ENCODE measurements at places on chromosomes 2 and 18.

- DNase-seq, result peak; percentile 67
Observed at GRCh38 chr2:172806493-172806892, 70.8 kb downstream of the RAPGEF4 start.

GRCh38 chr18:30625961-30626360, 416.6 kb downstream of the DSC3 start:
- DNase-seq, result no peak

DNA sequence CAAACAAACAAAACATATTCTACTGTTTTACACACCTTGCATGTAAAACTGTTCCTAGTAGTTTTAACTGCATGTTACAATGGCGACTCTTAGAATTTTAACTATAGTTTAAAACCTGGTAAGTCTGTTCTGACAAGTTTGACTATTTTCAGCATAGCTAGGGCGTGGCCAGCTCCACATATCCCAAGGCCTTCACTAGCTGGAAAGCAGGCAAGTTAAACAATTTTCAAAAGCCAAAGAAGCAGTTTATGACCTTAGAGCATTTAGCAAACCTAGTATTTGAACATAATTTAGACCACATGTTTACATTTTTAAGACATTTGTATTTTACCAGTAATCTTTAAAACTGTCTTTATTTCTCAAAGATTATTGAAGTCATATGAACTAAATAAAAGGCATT, 402.8 kb upstream of the SYT4 start:
- peak; percentile 17 for DNase-seq

DNA sequence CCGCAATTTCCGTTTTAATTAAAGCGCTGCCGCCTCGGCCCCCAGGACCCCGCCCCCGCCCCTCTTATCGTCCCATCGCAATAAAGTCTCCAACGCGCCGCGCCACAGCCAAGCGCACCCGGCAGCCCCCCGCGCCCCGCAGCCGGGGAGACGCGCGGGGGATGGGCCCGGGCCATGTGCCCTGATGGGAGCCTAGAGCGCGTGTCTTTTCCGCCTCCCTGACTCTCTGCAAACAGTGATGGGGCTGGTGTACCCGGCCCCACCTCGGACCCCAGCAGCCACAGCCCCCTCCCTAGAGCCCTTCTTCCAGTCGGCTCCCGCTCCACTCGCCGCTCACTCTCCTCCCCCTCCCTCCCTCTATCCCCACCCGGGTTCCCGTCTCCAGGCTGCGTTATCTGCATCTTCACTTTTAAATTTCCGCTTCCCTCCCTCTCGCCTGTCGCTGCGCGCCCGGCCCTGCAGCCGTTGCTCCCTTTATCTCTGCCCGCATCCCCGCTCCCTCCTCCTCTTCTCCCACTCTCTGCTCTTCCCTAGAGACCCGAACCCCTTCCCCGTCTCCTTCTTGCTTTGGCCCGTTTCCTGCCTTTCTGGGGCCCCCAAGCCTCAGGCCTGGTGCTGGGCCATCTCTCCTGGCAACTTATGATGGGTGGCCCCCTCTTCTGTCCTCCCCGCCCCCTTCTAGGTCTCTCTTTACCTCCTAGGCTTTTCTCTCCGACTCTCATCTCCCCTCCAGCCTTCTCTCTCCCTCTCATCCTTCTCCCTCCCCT, 524 bp upstream of the FEV start:
- DNase-seq, result no peak

DNA sequence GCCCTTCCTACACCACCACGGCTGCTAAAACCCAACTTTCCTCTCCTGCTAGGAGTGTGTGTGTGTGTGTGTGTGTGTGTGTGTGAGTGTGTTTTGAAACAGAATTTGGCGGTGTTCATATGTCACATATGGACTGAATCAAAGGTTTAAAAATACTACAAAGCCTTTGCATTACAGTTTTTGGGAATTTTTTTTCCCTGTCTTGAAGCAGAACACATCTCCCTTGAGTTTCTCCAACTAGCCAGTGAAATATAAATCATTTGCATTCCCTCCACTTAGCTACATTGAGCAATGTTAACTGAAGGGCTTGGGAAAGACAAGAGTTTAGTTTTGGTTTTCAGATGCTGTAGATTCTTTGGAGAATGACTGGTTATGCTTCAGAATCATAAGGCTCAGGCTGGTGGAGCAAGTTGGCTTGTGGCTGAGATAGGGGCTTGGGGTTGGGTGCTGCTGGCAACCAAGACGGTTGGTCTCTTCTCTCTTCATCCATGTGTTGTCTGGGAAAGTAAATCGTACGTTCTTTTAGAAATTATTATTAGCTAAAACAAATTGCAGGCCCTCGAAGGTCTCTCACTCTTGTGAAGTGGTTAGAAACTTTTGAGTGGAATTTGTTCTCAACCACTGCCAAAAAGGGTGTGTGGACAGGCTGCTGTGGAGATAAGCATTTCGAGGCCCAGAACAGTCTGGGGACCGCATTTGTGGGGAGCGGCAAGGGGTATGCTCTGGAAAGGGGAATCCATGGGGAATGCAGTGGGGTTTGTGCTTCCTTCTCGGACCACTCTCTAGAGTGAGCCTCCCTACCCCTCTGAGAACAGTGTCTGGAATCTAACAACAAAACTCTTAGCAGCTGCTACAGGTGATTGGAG, 1.4 kb downstream of the NRP2 start:
- peak; percentile 62 for DNase-seq

GRCh38 chr18:26621161-26622026, 73.0 kb upstream of the KCTD1 start:
- peak; percentile 31 for DNase-seq

DNA sequence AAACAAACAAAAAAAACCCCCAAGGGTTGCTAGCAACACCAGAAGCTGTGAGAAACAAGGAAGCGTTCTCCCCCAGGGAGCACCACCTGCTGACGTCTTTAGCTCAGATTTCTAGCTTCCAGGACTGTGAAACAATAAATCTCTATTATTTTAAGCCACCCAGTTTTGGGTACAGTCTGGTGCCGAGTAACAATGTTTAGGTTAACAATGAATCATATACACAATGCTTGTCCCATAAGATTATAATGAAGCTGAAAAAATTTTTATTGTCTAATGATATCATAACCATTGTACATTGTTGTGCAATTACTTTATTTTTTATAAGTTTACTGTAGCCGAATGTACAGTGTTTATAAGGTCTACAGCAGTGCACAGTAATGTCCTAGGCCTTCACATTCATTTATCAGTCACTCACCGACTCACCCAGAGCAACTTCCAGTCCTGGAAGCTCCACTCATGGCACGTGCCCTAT, 72.1 kb upstream of the CAB39 start:
- DNase-seq, result no peak

GRCh38 chr2:144183727-144184126, 336.2 kb downstream of the ZEB2 start:
- peak; percentile 41 for DNase-seq

DNA sequence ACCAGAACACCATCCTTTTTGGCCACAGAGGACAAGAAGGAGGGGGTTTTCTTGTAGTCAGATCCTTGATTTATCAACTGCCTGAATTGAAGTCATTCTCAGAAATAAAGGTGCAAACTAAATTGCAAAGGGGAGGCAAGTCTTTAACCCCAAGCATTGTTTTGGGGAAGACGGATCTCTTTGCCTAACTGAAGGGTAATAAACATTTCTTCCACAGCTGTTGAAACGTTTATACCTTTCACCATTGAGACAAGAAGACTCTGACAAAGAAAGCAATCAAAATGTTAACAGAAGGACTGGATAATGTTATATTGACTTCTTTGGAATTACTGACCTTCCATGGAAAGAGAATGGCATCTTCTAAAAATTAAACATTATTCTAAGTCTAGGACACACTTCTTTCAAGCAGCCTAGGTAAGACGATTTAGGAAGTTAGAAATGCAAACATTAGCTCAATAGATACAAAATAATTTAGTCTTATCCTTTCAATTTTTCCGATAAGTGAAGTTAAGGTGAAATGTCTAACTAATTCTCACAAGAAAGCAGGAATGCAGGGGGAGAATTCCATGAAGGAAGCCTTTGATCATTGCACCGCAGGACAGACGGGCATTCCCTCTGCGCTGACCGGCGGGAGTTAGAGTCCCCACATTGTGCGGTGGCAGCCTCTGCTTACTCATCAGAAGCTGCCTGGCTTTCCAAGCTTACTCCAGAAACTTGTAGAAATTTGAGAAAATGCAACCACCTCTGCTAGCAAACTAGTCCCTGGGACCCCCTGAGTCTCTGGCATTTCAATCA, 69.4 kb upstream of the COPS8 start:
- no peak for DNase-seq

DNA sequence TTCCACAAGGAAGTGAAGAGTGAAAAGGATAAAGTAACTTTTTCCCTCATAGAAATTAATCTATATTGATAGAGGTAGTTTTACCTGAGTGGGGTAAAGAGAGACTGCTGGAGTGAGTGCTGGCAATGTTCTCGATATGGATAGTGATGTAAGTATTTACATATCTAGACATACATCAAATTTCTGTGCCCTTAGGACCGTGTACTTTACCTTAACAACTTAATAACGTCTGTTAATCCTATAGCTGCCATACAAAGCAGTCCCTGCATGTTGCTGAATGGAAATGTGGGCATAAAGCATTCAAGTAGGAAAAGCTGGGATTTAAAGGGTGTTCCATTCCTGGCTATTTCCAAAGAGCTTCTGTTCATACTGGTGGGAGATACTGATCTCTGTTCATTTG, 162.4 kb upstream of the NOSTRIN start:
- DNase-seq, result no peak

DNA sequence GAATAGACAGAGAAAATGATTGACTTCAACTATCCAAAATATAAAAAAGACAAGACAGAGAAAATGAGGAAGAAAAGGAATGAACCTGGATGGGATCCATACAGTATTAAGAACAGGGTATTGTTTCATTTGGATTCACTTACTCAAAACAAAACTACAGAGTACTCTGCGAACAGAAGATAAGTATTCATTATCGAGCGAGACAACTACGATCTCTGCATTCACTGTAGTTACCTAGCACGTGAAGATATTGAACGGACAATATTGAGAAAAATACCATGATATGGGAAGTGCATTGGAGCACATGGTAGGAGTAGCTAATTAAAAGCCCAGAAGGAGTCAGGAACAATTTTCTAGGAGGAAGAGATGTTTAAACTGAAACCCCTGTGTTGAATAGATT, 1.0 kb upstream of the ORC2 start:
- DNase-seq, result no peak

GRCh38 chr2:108630567-108631405, 88.5 kb upstream of the RANBP2 start:
- no peak for DNase-seq

- DNase-seq, result no peak
Observed at GRCh38 chr18:6059551-6059950, 164.2 kb upstream of the TMEM200C start.

DNA sequence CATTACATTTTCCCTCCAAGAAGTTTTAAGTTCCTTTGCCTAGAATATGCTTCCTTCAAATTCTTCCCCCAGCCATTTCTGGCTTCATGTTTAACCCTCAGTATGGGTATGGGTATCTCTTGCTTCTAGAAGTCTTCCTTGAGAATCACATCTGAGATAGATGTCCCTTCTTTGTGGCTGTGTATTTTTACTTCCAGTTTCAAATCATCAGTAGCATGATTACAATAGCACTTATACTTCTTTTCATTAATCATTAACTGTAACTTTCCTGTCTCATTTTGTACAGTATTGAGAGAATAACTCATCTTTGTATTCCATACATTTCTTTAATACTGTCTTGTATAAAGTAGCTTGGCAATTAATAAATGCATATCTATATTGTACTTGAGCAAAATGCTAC, 17.3 kb upstream of the PDE1A start:
- no peak for DNase-seq

Data from GM03348 (cell line).